Bone marrow (tissue), 2 donors: ENCODE measurements at places on chromosomes 5 and 9.

- DNase-seq: no peak
Measured at GRCh38 chr5:122871661-122872060, 26.2 kb downstream of the SNX24 start.

- no peak for DNase-seq
Measured at GRCh38 chr5:170275376-170275994, 22.1 kb downstream of the LCP2 start.

DNA sequence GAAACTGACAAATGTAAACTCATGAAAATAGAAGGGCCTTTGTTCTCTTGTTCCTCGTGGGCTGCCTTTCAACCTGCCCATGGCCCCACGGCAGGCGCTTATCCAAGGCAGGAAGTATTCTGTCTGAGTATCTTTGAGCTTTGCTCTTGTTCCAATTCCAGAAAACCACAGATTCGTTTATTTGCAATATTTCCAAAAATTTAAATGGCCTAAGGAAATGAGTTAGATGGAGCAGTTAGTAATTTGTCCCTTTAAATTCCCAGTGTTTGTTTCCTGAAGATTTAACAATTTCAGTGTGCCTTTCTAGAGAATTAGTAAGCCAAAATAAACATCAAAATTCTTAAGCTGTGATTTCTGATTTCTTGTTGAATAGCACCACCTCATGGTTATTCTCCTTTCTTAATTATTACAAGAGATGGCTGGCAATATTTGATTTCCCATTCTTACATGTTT, 299.4 kb upstream of the RASA1 start:
- no peak for DNase-seq

GRCh38 chr9:75108571-75108970, 20.3 kb downstream of the OSTF1 start:
- DNase-seq: no peak

DNA sequence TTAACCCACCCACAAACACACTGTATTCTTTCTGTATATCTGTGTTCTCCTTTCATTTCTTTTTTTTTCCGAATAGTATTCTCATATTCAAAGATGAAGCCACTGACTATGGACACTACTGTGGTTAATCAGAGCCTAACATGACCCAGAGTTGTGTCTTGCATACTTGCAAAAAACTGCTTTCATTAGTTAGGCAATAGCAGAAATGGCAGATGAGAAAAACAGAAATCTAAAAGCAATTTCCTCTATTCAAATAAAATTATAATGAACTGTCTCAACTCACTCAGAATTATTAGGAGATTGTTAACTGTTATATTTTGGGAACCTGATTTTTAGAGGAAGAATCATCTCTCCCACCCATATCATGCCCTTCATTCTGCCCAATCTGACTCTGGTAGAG, 45.9 kb downstream of the FREM1 start:
- DNase-seq: no peak
